Activated T-helper 1 cell treated with anti-CD3 and anti-CD28 coated beads, Interleukin-12 subunit alpha, Interleukin-12 subunit beta, Interleukin-2, Interleukin-4 antibody, amounts not matched to agents 30 ng/mL and 10 ng/mL and 1 ng/mL, durations not matched to agents 14 hours and 24 hours and 36 hours (primary cell): ENCODE measurements at places on chromosomes 13 and 19.
A peak's percentile ranks its signal among the peaks of the same experiment; 100 is the strongest.

- no peak for DNase-seq
Observed at GRCh38 chr13:96274046-96274445, 184.1 kb downstream of the HS6ST3 start.

GRCh38 chr13:43077906-43078305 lies 54.5 kb downstream of the DNAJC15 start:
- DNase-seq, result no peak

DNA sequence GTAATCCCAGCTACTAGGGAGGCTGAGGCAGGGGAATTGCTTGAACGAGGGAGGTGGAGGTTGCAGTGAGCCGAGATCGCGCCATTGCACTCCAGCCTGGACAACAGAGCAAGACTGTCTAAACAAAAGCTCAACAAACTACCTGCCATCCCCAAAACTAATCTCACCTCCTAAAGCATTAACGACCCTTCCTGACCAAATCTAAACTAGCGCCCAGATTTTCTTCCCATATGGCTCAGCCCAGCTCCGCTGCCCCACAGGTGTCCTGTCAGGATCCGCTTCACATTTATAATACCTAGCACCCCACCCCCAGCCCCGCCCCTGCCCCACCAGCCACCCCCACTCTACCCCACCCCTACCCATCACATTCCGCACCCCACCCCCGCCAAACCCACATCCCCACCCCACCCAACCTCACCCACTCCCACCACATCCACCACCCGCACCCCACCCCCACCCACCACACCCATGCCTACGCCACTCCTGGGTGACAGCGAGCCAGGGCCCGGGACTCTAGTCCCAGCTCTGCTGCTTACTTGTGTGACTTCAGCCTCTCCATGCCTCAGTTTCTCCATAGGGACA lies 599 bp downstream of the C19orf12 start:
- DNase-seq, result peak; percentile 37

- no peak for DNase-seq
Observed at GRCh38 chr19:10021863-10022262, 8.6 kb downstream of the RDH8 start.
